ENCODE measurements at places on chromosomes 7 and 10. TPM values are rescaled to one million over a fixed set of nuclear protein-coding genes. Genes with fewer than 3 reads are reported as not detected.
A peak's percentile ranks its signal among the peaks of the same experiment; 100 is the strongest.

The PTN gene
- total RNA-seq, result 131 TPM

The PDCD11 gene
- total RNA-seq, result 54.9 TPM

The SLC18A2 gene
- total RNA-seq, result 2.4 TPM

DNA sequence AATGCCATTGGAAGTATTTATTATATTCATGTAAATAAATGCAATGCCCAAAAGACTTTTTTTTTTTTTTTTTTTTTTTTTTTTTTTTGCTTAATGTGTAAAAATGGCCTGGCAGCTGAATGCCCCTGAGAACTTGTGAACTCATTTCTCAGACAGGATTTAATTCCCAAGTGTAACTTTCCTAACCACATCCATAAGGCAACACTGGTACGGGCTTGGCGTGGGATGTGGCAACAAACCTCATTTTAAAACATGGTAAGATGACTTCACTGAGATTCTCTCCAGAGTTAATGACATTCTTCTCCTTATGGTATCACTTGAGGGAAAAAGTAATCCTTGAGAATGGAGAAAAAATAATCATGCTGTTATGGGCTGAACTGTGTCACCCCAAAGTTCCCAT lies 150.4 kb downstream of the DGKI start:
- DNase-seq, result no peak

DNA sequence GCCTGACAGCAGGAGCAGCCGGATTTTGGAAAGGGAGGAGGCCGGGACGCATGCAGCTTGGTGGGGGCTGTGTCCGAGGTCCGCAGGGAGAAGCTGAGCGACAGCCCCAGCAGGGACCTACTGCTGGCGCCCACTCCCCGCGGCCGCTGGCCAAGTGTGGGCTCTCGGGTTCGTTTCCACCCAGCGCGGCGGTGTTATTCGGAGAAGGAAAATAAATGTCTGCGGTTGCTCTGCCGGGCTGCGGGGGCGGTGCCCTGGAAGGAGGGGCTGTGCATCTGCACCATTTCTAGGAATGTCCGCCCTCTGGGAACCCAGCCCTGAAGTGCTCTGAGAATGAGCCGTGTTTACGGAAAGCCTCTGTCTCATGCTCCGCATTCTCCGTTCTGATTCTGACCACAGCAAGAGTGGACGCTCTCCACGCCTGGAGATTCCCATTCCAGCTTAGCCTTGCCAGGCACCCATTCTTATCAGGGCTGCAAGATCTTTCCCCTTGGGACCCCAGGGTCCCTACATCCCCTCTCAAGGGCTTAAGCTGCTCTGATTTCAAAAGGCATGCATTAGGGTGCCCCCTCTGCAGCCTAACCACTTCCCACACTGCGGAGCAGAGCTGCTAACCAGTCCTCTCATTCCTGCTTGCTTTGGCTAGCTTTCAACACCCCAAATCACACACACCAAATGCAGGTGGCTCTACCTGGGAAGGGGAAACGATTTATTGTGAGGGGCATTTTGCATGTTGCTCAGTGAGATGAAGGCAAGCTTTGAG lies 256.6 kb upstream of the GLI3 start:
- peak; percentile 79 for DNase-seq

GRCh38 chr10:80443531-80443974 lies 10.6 kb upstream of the TSPAN14 start:
- DNase-seq, result peak; percentile 84

- no peak for DNase-seq
Observed at GRCh38 chr7:100444311-100445278, 8.3 kb upstream of the PPP1R35 start.

DNA sequence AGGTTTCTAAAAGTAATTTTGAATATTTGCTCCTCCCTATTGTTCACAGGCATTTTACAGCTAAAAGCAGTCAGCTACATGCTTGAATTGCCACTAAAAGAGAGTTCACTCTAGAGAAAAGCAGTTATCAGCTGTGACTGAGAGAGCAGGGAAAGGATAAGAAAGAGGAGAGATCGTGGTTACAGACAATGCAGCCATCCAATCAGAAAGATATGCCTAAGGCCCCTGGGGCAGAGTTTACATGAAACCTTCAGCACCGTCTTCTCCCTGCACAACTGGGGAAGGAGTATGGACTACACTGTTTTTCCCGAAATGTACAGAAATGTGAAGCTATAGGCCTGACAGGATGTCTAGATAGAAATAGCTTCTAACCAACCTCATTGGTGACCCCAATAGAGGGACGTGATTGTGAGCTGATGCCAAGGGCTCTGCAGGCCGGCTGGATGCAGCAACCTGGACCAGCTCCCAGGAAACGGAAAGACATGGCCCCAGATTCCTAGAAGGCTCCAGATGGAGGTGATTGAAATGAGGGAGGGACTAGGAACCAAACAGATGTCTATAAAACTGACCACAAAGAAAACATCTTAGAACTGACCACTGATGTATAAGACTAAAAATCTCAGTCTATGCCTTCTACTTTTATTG lies 3.2 kb upstream of the VSTM4 start:
- no peak for DNase-seq

DNA sequence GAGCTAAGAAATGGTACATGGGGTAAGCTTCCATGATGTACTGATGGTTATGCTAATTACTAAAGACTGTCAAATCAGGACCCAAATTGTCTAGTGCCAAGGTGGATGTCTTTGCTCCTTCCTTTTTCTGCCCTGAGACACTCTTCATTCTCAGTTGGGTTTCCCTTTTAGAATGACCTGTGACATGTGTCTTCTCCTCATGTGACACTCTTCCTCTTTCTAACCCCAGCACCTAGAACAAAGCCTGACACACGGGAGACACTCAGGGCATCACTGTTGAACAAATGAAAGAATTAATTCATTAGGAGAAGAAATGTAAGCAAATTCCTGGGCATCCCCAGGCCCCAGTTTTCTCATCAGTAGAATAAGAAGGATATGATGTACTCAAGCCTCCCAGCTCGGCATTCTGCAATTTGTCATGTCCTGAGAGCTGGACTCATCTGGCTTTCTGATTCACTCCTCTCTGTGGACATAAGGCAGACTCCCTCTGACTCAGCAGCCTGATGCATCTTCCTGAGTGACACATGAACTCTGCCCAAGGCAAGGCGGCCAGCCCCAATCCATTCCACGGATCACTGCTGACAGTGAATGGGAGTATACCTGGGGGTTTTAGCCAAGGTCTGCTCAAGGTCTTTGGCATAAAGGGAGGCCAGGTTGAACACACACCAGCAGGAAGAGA lies 473.8 kb downstream of the KCNMA1 start:
- DNase-seq, result no peak

- DNase-seq, result no peak
Observed at GRCh38 chr7:133582766-133583523, 330.1 kb downstream of the EXOC4 start.

DNA sequence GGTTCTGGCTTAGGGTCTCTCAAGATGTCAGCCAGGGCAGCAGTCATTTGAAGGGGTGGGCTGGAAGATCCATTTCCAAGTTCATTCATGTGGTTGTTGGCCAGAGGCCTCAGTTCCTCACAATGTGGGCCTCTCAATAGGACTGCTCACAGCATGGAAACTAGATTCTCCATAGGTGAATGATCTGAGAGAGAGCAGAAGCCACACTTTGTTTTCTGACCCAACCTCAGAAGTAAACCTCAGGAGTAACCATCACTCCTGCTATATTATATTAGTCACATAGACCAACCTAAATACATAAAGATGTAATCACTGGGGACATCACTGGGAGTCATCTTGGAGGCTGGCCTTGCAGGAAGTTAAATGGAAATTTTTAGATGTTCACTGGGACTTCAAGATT lies 42.2 kb downstream of the GBF1 start:
- no peak for DNase-seq

- DNase-seq, result peak; percentile 12
Observed at GRCh38 chr7:149875396-149875795, 1.6 kb downstream of the ATP6V0E2 start.

GRCh38 chr10:44393834-44394547 lies 9.1 kb upstream of the CXCL12 start:
- no peak for DNase-seq

- DNase-seq, result no peak
Observed at GRCh38 chr7:74043523-74043951, 15.6 kb downstream of the ELN start.

GRCh38 chr10:87640043-87640442 lies 19.6 kb upstream of the PAPSS2 start:
- DNase-seq, result no peak

DNA sequence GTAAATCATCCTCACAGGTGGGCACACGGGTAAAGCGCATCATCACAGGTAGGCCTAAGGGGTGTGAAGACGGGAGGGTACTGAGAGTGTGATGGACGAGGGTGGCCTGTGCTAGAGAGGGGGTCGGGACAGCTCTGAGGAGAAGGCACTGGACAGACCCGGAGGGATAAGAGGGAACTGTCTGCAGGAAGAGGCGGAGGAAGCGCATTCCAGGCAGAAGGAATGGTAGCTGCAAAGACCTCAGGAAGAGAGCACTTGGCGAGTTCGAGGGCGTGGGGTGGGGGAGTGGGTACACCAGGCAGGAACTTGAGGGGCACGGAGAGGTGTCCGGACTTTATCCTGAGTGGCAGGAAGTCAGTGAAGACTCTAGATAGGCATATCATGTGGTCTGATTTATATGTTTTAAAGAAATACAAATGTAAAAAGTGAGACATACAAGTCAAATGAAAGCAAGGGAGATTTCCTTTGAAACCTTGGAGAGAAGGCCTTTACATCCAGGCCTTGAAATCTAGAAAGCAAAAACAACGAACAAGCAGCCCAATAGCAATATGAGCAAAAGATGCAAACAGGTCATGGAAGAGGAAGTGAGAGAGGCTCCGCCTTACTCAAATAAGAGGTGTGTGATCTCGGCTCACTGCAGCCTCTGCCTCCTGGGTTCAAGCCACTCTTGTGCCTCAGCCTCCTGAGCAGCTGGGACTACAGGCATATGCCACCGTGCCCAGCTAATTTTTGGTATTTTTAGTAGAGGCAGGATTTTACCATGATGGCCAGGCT lies 3.6 kb downstream of the LHPP start:
- DNase-seq, result no peak

DNA sequence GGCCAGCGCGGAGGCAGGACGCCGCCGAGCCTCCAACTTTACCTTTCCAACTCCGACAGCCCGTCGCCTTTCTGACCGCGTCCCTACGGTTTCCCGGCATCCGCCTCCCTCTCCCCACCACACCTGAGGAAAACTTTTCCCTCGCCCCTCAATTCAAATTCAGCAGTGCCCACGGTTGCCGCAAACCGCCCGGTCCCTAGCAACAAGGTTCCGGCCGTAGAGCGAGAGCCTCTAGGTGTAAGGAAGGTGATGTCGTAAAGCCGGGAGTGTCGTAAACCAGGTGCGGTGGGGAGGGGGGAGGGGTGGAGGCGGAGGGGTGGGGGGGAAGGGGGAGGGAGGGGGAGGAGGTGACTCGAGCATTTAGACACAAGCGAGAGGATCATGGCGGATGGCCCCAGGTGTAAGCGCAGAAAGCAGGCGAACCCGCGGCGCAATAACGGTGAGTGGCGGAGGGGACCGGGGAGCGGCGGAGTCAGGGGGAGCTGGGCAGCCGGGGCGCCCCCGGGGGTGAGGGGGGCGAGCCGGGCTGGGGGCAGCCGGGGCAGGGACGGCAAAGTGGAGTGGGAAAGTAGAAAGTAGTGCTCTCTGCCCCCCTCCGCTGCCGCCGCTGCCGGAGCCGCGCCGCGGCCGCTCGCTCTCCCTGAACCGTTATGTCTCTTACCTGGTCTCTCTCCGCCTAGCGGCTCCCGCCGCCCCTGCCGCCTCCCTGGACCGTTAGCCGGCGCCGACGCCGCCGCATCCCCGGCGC lies at the start of gene ZEB1:
Gene ZEB1, plus strand, starts transcription at position 363 of the 748 bp plus-strand sequence. Its CDS starts 19 bp downstream, at position 382.
- peak; percentile 97 for DNase-seq

DNA sequence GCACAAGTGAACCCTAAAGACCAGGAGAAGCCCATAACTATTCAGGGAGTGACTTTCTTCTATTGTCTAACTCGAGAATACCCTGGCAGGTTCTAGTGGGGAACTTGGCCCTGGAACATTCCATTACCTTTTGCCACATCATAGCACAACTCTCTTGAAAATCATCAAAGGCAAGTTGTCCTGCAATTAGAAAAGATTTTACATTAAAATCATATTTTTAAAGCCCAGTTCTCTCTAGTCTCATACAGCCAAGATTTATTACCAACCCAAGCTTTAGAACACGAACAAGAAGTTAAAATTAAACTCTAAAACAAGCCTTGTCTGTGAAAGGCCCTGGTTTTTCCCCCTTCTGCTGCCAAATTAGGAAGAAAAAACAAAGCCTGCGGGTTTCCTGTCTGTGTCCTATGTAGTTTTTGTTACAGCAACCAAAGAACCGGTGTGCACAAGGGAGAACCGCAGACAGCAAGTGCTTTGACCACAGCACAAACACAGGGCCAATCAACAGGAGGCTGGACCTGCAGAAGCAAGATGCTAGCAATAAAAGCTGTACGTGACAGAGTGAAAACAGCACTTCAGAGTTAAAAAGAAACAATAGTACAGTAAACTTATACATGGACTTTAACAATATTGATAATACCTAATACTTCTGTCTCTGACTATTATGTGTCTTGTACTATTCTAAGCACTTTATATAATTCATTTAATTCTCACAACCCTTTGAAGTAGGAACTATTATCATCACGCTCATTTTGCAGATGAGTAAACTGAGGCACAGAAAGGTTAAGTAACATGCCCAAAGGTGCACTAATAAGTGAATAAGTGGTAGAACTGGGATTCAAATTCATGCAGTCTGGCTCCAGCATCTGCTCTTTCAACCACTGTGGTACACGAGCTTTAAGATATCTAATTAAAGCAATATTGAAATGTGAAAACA lies 65.8 kb downstream of the STK17A start:
- DNase-seq, result no peak
